ENCODE measurements at places on chromosomes 11 and 22.

- peak; percentile 86 for ATAC-seq
Observed at GRCh38 chr11:1694064-1694845, 2.7 kb upstream of the KRTAP5-6 start.

DNA sequence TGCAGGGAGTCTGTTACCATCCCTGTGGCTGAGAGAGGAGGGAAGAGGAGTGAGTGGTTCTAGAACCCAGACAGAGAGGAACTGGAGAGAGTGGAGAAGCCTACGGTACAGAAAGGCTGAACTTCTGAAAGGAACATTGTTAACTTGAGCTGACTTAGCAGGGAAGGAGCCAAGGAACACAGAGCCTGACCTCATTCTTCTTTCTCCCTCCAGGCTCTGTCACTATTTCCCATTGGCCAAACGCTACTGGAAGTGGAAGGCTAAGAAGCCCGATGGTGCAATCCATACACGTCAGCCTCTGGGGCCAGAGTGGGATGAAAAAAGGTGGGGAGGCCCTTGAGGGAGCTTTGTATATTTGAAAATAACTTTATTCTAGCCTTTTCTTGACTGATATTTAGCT, 16.5 kb upstream of the WT1 start:
- no peak for ATAC-seq

- ATAC-seq: peak; percentile 80
Observed at GRCh38 chr22:23385678-23386631, 194.1 kb downstream of the IGLL1 start.

- no peak for ATAC-seq
Observed at GRCh38 chr11:73028611-73029010, 113.5 kb downstream of the FCHSD2 start.

- no peak for ATAC-seq
Observed at GRCh38 chr11:83656796-83657330, 370.7 kb upstream of the CCDC90B start.

- no peak for ATAC-seq
Observed at GRCh38 chr22:49355211-49355920, 472.3 kb downstream of the BRD1 start.

- ATAC-seq: no peak
Observed at GRCh38 chr22:45246060-45246985, 5.6 kb upstream of the KIAA0930 start.

DNA sequence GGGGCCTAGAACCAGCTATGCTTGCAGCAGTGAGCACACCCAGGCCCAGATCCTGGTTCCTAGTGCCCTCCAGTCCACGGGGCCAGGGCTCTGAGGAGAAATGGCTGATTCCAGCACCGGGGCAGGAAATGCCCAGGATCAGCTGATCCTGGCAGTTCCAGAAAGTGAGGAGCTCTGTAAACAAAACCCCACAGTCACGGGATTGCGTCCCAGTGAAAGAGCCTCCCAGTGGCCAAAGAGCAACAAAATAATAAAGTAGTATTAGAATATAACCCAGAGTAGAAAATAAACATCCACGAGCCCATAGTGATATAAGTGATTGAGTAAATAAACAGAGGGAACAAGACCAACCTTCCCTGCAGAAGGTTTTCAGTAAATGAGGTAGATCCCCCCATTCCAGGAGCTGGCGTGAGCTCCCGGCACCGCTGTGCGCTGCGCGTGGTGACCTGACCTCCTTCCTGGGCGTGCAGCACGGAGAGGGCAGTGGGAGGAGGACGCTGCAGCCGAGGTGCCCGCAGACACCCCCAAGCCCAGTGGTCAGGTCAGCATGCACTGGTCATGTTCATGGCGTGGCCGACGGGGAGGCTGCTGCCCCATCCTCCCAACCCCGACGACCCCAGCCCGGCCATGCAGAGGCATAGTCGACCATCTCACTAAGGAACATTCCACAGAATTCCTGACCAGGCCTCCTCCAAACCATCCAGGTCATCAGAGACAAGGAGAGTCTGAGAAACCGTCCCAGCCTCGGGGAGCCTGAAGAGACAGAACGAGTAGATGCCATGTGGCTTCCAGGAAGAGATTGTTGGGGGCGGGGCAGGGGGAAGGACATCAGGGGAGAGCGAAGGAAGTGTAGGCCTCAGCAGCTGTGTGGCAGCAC, 19.8 kb downstream of the PTDSS2 start:
- no peak for ATAC-seq

GRCh38 chr11:128226106-128226716, 361.1 kb downstream of the ETS1 start:
- no peak for ATAC-seq

DNA sequence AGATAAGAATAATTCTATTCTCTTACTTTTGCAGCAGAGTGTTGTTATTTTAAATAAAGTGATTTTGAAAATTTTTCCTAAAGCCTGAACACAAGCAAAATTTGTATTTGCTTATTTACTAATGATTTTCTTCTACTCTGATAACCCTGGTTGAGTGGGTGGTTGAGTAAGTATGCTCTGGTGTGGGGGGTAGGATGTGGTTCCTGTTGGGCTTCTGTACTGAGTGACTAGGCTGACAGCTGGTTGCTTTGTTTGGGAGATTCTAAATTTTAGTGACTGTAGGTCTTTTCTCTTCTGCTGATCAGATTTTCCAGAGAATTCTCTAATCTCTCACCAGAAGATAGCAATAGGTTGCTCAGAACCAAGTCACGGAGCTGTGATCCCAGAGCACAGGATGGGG, 61.6 kb downstream of the METTL15 start:
- ATAC-seq: no peak

- no peak for ATAC-seq
Observed at GRCh38 chr11:58591659-58592058, 12.8 kb downstream of the ZFP91 start.

- ATAC-seq: no peak
Observed at GRCh38 chr22:30057375-30057774, 22.9 kb upstream of the HORMAD2 start.

DNA sequence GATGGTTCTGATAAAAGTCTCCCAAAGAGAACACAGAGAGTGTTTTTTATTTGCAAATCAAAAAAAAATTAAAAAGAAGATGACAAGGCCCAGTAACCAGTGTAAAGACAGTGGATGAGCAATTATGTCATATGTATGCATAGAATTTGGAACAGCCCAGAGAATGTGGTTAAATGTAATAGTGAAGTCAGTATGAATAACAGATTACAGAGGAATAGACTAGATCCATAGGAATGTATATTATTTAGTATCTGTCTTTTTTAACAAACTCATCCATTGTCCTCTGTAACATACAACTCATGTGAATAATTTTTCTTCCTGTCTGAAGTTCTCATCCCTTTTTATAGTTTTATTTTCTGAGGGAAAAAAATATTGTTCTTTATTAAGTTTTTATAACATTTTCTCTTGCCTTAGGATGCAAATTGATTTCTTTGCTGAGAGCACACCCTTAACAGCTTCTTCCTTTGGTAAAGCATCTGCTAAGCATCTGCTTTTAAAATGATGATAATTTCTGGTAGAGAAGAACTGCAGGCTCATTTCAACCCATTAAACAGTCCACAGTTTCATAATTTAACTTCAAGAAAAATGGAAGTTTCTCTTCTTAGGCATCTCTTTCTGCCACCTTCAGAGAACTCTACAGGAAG, 266.5 kb upstream of the MTNR1B start:
- ATAC-seq: no peak

DNA sequence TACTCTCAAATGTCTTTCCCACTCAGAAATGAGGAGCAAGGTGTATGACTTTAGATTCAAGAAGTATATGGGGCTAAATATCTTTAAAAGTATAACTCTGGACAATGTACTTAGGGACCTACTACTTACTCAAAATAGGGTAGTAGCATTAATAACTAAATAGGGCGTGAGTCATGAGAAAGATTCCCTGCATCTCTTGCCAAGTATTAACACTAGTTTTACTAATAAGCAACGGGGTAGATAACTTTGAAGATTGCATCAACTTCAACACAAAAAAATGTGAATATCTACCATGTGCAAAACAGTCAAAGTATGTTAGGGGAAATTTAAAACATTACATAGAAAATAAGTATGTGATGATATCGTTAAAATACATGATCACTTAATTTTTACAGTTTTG, 99.6 kb downstream of the PGR start:
- no peak for ATAC-seq

DNA sequence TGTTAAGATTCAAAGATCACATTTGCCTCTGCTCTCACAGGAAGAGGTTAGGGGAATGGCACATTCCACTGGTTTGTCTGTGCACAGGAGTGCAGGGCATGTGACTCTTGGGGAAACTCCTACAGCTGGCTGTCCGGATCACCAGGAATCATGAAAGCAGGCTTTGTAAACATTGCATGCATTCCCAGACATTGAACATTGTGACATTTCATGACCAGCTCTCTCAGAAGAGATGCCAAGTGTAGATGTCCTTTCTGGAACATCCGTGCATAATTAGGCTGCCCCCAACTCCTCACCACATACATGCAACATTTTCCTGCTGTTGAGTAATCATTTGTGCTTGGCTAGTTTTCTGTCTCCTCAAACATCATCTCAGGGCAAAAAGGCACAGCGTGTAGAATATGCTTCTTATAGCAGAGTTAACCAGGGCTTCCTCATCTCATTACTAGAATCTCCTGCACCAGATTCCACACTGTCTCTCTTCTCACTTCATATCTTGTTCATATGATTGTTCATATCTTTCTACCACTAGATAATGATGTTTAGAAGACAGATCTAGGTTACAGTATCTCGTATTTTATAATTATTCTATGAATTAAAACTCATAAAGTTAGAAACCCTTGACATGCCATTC, 694.7 kb downstream of the NTM start:
- ATAC-seq: no peak

DNA sequence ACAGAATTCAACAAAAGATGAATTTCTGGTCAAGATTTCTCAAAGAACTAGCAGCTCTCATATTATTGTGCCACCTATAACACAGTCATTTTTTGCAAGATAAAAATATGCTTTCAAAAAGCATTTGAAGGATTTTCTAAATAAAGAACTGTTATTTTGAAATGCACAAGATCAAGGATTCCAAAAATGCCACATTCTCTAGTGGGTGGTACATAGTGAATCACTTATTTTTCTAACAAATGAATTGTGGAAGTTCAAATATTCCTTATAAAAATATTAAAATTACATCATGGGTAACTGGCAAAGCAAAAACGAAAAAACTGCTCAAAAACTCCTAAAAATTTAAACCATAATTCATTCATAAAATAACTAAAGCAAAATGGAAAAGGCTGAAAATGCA, 2.1 kb downstream of the RNF141 start:
- no peak for ATAC-seq

GRCh38 chr11:94516725-94517124, 4.5 kb downstream of the C11orf97 start:
- no peak for ATAC-seq

DNA sequence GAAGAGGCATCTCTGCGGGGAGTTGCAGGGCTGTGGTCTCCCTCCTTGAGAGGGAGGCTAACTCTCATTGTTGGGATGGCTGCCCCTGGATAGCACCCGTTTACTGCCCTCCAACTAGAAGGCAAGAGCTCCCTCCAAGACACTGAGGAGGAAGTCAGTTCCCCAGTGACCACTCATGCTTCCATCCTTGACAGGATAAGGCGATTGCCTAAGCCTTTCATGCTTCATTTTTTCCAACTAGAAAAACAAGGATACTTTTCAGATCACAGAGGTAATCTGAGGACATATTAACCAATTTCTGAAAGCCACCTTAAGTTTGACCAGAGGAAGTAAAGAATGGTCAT, 186.6 kb downstream of the MAML2 start:
- no peak for ATAC-seq

- no peak for ATAC-seq
Observed at GRCh38 chr11:11451501-11452005, 98.5 kb upstream of the CSNK2A3 start.

DNA sequence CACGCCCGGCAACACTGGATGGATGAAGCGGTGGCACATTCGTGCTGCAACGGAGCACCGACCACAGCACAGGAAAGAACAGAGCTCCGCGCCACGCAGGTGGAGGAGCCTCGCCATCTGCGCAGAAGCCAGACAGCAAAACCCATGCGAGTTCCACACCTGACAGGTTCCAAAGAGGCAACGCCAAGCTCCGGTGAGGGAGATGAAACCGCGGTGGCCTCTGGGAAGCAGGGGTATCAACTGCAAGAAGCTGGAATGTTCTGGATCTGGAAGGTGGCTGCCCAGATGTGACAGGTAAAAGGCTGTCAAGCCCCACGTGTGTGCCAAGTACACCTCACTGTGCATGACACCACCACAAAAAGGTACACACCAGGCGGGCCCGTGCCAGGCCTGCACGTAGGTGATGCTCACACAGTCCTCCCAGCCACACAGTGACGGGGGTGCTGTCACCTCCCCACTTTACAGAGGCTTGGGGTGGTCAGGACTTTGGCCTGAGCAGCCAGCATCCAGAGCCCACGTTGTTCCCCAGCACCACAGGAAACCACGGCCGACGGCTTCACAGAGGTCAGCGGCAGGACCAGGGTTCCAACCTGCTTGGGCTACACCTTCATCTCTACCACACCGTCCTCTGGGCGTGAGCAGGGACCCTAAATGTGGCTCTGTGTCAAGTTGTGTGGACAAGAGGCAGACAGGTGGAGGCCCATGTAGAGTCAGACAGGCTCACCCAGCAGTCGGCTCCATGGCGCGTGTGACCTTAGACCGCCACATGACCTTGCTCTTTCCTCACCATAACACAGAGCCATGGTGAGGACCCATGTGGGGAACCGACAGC, 19.7 kb upstream of the EFCAB6 start:
- no peak for ATAC-seq

- ATAC-seq: no peak
Observed at GRCh38 chr11:112977755-112978154, 16.5 kb downstream of the NCAM1 start.

DNA sequence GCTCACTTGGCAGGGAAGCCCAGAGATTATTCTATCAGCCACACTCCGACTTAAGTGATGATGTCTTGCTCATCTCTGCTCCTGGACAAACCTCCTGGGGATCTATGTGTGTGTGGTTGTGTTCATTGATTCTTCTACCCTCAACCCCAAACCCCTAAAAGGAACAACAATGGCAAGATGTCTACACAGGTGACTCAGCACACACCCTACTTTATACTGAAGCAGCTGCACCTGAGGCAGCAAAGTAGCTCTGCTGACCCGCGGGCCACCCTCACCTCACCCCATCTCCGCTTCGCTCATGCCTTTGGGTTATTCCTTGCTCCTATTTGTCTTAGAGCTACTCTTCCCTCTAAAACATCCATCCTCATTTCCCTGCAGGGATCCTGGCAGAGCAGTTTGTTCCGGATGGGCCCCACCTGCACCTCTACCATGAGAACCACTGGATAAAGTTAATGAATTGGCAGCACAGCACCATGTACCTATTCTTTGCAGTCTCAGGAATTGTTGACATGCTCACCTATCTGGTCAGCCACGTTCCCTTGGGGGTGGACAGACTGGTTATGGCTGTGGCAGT, 38.7 kb downstream of the TMEM45B start:
- ATAC-seq: no peak

- ATAC-seq: no peak
Observed at GRCh38 chr11:1659506-1659905, 29.9 kb downstream of the KRTAP5-5 start.

DNA sequence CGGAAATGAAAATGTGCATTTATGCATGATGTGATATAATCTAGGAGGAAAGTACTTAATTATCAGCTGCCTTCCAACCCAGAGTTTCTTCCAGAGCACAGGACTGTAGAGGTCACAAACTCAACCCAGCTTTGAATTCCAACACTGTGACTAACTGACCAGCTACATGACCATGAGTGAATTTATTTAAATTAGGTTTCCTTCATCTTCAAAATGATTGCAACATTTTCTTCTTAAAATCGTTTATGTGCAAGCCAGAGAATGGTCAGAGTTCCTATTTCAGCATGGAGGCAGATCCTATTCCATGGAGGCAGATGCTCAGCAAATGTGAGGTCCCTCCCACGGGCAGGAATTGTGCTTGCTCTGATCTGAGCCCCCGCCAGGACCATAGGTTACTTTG, 42.4 kb downstream of the OSBP start:
- no peak for ATAC-seq

GRCh38 chr11:46288451-46288850, 11.0 kb downstream of the CREB3L1 start:
- ATAC-seq: no peak
